H4 (cell line): ENCODE measurements at places on chromosomes 13 and 19.

DNA sequence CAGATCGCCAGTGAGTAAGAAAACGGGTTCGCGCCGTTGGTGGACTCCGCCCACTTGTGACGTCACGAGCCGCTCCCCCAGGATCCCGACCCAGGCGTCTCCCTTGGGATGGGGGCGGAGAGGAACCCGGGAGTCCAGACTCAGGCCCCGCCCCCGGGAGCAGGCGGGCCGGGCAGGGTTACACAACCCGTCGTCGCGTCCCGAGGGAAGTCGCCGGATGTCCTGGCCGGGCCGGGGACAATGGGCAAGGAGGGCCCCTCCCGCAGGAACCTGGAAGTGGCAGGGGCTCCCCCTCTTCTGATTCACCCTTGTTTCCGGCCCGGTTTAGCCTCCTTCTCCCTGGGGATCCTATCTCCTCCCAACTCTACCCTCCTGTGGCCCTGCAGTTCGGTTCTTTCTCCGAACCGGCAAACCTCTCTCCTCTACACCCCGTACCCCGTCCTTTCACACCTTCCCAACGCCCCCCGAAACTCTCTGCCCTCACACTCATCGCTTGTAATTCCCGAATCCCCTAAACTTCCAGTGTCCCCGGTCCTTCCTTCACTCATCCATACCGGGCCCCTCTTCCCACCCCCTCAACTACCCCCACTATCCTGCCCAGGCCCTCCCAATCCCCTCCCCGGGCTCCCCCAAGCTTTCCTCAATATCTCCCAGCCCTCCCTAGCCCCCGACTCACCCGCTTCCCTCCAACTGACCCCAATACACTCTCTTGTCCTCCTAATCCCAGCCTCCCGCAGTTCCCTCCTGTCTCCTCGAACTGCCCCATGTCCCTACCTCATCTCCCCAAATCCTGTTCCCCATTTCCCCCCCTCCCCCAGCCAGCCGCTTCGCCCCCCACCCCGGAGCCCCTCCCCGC, 20.0 kb upstream of the ERCC1 start:
- peak; percentile 82 for DNase-seq

GRCh38 chr13:73440296-73440895, 381.6 kb downstream of the KLF5 start:
- no peak for DNase-seq

- DNase-seq = no peak
Observed at GRCh38 chr19:13729859-13730258, 34.5 kb upstream of the MRI1 start.

GRCh38 chr13:77143431-77143830, 116.5 kb upstream of the FBXL3 start:
- DNase-seq = no peak

DNA sequence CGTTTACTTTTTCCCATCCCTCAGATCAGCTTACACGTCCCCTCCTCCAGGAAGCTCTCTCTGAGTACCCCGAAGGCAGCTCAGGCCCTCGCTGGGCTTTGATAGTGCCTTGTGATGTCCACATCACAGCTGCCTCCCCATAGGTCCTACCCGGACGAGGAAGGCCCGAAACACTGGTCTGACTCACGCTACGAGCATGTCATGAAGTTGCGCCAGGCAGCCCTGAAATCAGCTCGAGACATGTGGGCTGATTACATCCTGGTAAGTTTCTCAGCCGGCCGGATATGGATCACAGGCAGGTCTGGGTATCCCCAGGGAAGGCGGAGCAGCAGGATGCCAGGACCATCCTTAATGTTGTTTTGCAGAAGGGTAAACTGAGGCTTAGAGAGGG, 4.8 kb downstream of the COLGALT1 start:
- no peak for DNase-seq

GRCh38 chr13:74090397-74090796, 43.8 kb downstream of the KLF12 start:
- no peak for DNase-seq

- DNase-seq = no peak
Observed at GRCh38 chr19:9070066-9070465, 16.8 kb upstream of the OR1M1 start.

DNA sequence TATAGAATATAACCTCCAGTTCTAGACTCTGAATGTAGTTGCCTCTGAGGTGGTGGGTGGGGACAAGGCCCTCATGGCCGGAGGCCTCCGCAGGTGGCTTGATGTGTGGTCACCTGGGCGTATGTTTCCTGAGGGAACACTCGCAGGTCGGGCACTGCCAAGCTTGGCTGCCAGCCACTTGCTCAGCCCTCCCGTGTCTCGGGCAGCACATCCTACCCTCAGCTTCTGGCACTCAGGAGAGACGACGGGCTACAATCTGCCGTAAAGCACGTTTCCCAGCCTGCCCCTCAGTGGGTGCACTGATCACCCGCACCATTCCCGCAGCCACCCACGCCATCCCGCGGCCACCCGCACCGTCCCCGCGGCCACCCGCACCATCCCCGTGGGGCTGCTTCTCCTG, 15.2 kb downstream of the THOP1 start:
- no peak for DNase-seq

DNA sequence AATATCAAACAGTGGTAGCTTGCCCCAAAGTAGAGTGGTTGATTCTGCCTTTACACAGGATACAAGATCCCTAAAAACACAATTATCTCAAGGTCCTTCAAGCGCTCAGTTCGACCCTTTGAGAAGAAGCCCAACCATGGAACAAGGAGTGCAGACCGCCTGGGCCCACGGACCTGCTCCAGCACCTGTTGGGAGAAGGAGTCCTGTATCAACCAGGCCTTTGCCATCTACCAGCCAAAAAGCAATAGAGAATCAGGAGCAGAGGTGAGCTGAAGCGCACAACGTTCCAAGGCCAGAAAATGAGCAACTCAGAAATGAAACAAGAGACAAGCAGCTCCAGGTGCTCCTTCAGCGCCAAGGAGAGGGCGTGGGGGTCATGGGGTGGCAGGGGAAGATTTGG, 6.3 kb upstream of the LILRB3 start:
- DNase-seq = no peak

DNA sequence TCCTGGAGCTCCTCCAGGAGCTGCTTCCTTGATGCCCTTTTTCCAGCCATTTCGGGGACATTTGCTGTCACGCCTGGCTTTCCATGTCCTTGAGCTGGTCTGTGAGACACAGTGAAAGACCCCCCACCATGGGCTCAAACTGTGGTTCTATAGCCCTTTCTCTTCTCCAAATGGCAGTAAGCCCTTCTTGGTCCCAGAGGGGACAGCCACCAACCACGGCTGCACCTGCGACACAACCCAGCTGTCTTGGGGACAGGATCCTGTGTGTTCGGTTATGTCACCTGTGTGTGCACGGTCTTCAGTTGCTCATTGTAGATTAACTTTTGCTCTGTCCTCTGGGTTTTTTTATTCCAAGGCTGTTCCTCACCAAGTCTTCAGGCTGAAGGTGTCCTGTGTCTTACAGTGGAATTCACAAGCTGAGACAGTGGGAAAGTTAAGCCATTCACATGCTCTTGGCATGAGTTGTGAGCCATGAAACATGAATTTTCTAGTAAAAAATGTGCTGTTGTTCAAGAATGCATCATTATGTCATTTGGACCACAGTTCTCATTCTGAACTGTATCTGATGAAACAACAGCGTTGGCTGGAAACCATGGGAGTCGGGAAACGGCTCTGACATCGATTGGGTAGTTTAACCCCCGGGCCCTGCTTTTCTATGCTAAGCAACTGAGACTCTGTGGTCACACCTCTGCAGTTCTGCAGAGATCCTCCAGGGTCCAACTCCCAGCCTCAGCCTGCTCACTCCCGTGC, 129.5 kb upstream of the MCF2L start:
- no peak for DNase-seq

DNA sequence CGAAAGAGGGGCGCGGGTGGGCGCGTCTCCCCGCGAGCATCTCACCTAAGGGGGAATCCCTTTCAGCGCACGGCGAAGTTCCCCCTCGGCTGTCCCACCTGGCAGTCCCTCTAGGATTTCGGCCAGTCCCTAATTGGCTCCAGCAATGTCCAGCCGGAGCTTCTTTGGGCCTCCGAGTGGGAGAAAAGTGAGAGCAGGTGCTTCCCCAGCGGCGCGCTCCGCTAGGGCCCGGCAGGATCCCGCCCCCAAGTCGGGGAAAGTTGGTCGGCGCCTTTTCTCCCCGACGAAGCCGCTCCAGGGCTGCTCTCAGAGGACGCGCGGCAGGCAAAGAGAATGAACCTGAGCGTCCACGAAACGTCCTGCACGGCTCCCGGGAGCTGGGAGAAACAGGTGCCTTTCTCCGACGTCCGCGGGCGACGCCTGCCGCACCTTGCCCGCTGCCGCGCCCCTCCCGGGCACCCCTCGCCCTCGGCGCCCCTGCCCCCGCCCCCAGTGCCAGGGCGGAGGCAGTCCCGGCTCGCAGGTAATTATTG, 366 bp upstream of the KL start:
- DNase-seq = no peak

GRCh38 chr13:24293746-24294145, 15.6 kb upstream of the C1QTNF9 start:
- no peak for DNase-seq

DNA sequence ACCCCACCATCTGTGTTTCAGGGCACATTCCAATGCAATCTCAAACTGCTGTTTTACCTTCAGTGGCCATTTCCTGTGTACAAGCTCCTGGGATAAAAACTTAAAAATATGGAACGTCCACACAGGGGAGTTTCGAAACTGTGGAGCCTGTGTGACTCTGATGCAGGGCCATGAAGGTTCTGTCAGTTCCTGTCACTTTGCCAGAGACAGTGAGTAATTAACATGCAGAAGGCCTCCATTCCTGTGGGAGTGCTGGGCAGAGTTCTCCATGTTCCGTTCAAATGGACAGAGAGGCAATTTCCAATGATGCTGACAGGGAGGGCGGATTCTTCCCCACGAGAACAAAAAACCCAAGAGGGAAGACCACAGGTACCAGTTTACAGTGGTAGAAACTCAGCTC, 24.4 kb downstream of the WDR88 start:
- no peak for DNase-seq

DNA sequence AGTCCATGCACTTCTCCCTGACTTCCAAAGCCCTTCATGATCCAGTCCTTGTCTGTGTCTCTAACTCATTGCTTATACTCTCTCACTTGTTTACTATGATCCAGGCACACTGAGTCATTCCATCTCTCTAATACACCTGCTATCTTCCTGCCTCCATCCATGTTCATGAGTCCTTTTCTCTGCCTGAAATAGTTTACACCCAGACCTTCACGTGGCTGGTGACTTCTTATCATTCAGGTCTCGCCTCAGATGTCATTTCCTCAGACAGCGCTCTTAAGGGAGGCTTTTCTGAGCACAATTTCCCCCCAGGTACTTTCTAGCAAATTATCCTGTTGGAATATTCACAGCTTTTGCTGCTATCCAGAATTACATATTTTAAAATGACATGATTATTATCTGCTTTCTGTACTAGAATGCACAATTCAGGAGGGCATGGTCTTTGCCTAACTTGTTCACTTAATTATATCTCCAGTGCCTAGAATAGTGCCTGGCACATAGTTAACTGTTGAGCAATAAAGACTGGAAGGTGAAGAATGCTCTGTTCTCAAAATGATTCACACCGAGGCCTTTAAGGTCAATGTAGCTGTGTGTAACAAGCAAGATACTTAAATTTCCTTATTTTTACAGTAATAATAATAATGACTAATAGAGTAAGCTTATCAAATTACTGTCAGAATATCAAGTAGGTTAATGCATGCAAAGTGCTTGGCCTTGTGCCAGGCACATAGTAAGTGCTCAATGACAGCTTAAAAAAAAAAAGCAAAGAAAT, 183.7 kb upstream of the SPRY2 start:
- DNase-seq = no peak

- no peak for DNase-seq
Observed at GRCh38 chr13:109750221-109750775, 36.1 kb downstream of the IRS2 start.

- DNase-seq = peak; percentile 43
Observed at GRCh38 chr19:53549340-53549739, 11.4 kb downstream of the ZNF331 start.

DNA sequence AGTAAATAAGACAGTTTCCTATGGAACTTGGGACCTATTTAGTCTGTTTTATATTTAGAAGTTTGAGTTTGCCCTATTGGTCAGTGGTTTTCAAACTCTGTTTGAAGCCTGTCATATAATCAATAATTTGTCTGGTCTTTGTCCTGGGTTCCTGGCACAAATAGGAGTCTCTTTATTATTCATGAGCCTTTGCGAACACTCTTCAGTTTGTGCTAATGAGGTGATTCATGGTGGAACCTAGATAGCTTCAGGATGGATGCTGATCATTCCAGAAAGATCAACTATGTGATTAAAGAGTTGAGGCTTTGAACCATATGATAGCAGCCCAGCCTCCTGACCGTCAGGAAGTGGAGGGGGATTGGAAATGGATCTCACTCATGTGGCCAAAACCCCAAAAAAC, 10.0 kb upstream of the VWA8 start:
- no peak for DNase-seq

DNA sequence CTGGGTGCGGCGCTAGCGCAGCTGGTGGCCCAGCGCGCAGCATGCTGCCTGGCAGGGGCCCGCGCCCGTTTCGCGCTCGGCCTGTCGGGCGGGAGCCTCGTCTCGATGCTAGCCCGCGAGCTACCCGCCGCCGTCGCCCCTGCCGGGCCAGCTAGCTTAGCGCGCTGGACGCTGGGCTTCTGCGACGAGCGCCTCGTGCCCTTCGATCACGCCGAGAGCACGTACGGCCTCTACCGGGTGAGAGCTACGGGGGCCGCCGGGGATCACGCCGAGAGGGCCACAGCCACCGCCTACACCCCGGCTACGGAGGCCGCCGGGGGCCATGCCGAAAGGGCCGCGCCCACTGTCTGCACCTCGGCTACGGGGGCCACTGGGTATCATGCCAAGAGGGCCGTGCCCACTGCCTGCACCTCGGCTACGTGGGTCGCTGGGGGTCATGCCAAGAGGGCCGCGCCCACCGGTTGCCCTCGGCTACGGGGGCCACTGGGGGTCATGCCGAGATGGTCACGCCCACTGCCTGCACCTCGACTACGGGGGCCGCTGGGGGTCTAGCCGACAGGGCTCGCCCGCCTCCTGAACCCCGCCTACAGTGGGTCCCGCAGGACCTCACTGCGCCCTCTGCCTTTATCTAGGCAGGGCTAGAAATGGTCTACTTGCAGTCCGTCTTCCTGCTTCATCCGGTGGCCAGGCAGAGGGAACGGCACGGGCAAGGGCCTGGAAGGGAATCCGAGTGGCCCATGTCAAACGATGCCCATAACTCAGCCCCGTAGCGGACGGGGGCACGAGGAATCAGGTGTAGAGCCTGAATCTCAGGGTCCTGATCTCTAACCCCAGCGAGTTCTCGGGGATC, 500 bp downstream of the PGLS start:
- peak; percentile 73 for DNase-seq

GRCh38 chr19:1970003-1970805, 29.2 kb downstream of the CSNK1G2 start:
- DNase-seq = no peak
